ENCODE measurements at places on chromosomes 6 and 20.

- no peak for DNase-seq
Observed at GRCh38 chr6:32234934-32235333, 11.1 kb upstream of the NOTCH4 start.

DNA sequence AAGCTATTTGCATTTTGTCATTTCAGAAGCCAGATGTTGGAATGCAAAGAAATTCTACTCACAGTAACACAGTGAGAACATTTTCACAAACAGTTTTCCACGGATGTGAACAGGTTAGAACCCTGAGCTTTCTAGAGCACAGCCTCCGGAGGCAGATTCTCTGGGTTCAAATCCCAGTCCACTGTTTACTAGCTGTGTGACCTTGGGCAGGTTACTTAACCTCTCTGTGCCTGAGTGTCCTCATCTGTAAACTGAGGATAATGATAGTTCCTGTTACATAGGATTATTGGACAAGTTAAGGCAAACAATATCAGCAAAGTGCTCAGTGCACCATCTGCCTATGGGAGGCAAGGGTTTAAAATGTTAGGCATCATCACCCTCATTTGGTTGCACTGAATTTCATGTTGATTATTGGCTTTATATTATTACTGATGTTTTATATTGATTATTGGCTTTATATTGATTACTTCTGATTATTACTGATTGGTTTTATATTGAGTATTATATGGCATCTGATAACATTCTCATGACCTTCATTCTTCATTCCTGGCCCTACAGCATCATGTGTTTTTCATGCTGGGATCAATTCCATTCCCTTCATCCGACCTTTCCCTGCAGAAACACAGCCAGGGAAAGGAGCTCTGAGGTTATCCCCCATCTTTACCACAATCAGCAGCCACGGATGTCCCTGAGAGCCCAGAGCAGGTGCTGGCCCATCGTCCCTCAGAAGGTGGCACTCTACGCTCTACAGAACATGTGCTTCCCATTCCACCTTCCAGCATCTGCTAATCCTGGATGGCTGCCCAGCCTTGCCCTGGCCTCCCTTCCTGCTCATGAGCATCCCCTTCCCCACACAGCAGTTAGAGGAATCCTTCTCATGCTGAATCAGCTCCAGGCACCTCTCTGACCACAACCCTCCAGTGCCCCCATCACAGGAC, 283.1 kb downstream of the PREX1 start:
- no peak for DNase-seq

- DNase-seq, result no peak
Observed at GRCh38 chr20:24779946-24780345, 169.1 kb upstream of the CST7 start.

DNA sequence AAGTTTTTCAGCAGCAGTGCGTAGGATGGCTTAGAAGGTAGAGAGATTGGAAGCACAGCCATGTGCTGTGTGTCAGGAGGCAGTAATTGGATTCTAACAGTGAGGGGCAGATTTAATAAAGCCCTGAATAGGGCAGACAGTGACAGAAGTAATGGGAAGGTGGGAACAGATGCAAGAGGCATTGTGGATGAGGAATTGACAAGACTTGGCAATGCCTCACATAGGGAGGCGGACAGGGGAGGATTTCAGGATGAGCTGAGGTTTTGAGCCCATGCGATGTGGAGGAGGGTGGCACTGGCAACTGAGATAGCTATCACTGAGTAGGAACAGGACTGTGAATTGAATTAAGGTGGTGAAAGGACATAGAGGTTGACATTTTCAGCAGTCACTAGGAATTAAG, 262.2 kb upstream of the FLRT3 start:
- DNase-seq, result no peak

GRCh38 chr6:443621-444159, 52.1 kb downstream of the IRF4 start:
- no peak for DNase-seq

DNA sequence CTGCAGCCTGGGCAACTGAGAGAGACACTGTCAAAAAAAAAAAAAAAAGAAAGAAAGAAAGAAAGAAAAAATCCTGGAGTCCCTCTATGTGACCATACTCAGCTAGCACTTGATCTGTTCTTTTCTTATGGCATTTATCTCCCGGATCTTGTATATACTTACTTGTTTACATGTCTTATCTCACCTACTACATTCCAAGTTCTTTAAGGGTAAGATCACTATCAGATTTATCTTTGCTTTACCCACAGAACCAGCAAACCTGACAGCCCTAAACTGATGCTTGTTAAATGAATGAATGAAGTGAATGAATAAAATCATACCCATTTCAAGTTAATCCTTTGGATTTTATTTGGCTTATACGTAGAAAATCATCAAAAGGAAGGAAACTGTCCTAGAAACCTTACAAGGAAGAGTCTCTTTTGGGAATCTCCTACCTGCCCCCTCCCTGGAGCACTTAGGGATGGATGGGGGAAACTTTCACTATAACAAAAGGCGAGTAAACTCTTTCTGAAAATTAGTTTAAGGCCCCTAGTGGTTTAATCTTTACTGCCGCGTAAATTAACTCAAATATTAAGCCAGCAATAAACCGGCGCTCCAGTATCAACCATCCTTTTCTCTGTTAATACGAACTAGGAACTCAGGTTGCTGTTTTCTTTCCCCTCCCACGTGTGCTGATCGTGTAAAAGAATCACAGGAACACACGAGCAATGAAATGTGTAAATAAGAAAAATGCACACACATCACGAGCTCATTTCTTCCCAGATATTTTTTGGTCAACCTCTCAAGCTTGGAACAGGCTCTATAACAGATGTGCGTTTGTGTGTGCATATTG, 1.3 kb upstream of the UTRN start:
- no peak for DNase-seq
